ENCODE measurements at places on chromosomes 6 and 20.
A peak's percentile ranks its signal among the peaks of the same experiment; 100 is the strongest.

GRCh38 chr6:162572240-162572639 lies 155.3 kb downstream of the PRKN start:
- no peak for DNase-seq

GRCh38 chr20:36116807-36117441 lies 37.6 kb upstream of the EPB41L1 start:
- DNase-seq, result no peak

- DNase-seq, result no peak
Observed at GRCh38 chr20:36309643-36310042, 3.5 kb downstream of the DLGAP4 start.

DNA sequence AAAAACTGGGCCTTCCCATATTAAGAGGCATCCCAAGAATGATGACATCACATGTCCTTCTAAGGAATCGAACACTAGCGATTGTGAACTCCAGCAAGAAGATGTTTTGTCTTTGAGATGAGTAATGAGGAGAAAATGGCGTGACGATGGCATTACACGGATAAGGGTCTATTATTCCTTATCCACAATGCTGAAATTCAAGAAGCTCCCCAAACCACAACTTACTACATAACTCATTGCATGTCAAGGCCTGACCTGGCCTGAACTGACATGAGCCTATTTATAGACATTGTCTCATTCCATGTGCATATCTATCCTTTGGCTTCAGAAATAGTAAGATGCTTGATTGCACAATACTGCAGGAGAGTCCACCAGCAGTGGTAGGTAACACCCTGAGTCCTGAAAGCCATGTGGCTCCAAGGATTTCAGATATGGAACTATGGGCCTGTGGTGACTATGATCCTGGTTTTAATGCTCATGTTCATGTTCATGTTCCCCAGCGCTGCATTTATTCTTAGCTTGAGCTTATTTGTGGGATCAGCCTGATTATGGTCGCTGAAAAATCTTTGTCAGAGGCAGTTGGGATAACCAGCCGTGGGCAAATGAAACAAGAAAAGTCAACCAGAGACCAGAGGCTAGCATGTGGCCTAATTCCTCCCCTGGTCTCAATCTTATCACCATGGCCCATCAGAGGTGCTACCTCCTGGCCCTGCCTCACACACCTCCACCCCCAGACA lies 183.2 kb upstream of the JARID2 start:
- DNase-seq, result peak; percentile 54

DNA sequence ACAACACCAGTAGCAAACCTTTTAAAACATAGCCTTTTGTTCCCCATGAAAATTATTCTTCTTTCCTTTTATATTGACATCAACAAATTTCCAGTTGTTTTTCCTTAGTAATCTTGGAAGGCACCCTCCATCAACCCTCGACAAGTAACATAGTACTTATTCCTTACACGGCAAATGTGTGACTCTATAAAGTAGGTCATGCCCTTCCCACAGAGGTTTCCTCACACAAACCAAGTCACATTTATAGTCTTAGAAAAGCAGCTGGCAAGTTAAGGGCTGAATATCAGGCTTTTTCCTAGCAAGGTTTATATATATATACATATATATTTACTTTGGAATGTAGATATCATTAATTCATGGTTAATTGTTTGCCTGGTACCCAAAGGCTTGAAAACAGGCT lies 371.5 kb downstream of the SYNE1 start:
- DNase-seq, result no peak

GRCh38 chr6:43742285-43742684 lies 27.7 kb upstream of the VEGFA start:
- DNase-seq, result no peak

DNA sequence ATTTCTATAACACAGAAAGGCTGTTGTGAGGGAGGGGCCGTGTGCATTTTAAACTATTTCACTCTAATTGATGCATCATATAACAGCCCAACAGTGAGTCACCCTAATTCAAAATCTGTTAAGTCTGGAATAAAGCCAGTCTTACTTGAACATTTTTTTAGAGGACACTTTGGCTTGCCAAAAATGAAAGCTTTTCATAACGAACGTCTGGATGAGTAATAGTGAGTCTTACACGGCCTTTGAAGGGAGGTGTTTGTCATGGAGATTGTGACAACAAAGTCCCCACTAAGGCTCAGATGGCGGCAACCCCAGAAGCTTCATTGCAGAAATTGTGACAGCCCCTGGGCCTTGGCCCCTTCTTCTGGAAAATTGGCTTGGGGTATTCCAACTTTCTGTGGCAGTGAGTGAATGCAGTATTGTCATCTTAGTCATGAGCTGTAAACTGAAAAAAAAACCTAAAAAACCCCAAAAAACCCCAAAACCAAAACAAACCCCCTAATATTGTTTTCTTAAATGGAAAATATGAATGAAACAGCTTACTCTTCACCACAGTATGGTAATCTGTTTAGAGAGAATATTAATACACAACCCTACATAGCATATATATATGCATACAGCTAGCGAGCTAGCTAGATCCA lies 92.6 kb upstream of the CLDN20 start:
- DNase-seq, result peak; percentile 96

DNA sequence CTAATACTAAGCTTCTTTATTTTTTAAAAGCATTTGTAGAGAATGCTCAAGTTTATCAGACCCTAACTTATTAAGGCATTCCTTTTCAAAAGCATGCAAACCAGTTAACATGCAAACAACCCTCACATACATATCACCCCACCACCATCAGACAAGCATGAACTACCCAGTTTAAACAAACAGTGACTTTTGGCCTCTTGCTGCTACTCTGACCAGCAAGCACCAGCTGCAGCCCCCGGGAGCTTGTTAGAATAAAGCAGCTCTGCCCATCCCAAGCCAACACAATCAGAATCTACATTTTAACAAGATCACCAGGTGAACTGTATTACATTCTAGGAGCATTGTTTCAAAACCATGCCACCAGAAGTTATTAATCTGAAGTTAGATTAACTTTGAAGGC lies 5.9 kb upstream of the NUP153 start:
- no peak for DNase-seq

DNA sequence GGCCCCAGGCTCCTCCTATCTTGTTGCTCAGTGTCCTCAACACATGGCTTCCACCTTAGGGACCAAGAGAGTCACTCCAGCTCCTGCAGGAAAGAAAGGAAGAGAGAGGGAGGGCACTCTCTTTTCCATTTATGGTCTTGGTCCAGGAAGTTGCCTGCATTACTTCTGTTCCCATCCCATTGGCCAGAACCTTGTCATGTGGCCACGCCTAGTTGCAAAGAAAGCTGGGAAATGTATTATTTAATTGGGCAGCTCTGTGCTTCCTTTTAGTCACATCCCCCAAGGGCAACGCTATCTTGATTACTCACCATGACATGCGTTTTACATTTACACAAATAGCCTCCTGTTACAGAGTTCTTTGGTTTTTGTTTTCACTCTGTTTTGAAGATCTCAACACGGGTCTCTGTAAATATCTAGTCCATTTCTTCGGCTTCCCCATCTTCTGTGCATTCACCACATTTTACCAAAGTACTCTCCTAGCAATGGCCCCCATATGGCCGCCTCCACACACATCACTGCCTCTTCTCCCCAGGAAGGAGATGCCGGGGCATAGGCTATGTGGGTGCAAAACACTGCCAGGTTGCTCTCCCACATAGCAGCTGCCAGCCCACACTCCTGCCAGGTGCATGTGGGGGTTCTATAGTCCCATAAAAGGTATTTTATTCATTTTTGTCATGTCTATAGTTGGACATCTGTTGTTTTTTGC lies 35.7 kb upstream of the ZMYND8 start:
- DNase-seq, result no peak

GRCh38 chr20:59575653-59576052 lies 28.7 kb upstream of the PHACTR3 start:
- DNase-seq, result no peak

DNA sequence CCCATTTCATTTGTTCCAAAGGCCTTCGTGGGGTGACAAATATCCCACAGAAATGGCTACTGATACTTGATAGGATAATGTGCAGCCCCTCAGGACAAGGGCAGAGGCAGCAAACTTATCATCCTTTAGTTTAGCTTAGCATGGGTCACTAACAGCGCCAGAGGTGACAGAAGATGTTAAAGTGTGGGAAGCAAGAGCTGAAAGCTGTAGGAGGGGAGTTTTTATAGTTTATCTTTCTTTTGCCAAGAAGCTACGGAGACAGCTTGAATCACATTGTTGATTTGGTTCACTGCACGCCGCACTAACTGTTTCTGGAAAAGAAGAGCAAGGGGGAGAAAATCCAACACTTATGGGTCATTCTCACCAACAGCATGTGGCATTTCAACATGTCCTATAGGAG lies 773.9 kb upstream of the MMS22L start:
- DNase-seq, result no peak

- peak; percentile 55 for DNase-seq
Observed at GRCh38 chr20:21099751-21100577, 6.2 kb downstream of the LINC00237 start.

DNA sequence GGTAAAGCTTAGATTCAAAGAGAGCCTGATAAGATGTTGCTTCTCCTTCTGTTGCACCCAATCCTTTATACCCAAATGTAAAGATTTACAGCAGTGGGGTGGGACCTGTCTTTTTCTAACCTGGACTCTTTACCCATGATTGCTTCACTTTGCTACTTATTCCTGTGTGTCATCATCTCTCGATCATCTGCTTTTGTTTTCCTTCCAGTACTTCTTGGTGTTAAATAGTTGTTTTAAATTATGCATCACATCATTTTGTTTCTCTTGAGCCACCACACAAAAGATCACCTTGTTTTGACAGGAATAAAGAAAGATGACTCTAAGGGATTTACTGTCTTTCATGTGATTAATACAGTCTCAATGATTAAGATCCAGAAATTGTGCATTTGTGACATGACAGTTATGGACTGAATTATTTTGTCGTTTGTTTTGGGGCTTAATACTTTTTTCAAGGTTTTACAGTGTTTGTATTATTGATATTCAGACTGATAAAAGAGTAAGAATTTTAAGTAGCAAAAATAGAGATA lies 123.1 kb downstream of the CDKAL1 start:
- DNase-seq, result no peak

GRCh38 chr20:20211274-20211987 lies 156.5 kb upstream of the INSM1 start:
- DNase-seq, result peak; percentile 27

DNA sequence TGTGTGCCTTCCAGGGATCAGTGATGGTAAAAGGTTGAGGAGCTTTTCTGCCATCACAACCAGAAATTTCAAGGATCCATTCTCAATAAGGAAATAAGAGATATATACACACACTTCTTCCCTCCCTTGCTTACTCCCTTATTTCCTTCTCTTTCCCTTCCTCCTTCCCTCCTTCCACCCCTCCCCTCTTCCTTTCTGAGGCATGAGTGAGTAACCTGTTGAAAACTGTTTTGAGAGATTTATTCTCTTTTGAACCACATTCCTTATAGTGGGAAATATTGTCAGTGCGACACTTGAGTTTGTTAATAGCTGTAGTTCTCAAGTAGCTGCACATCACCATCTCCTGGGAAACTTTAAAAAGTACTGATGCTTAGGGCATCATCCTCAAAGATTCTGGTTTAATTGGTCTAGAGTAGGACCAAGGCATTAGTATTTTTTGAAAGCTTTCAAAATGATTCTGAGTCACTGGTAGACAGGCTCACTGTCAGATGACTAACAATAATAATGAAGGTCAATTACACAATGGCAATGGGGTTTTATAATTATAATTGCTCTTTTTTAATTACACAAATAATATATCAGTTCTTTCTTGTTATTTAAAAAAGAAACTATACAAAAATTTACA lies 109.9 kb downstream of the POPDC3 start:
- no peak for DNase-seq

- no peak for DNase-seq
Observed at GRCh38 chr20:846894-847278, 13.4 kb downstream of the FAM110A start.

- no peak for DNase-seq
Observed at GRCh38 chr6:89948876-89949275, 54.6 kb downstream of the GJA10 start.

DNA sequence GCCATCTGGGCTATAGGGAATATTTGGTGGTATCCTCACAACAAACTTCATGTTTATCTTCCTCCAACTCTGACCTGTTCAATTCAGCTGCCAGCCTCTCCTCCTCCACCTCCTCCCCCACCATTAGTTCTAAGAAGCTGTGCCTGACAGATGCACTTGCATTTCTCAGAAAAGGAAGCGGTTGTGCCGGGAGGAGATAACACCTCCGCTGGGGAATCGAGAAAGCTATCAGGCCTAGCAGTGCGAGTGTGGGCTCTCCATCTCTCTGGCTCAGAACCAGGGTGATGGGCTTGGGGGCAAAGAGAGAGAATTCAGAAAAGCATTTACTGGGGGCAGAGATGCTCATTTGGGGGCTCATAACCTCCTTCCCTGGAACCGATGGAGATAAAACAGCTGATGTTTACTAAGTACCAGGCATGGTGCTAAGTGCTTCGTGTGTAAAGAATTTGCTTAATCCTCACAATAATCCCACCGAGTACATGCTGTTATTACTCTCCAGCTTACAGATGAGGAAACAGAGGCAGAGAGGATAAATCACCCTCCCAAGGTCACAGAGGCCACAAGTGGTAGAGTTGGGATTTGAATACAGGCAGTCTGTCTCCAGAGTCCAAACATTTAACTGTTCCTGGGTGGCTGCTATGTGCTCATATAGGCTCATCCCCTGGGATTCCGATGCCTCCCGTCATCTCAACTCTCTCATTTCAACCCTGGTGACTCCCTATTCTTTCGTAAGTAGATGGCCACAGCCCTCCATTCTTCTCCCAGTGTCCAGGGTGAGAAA lies 38.3 kb downstream of the COX4I2 start:
- no peak for DNase-seq

GRCh38 chr20:1761116-1761515 lies 103.5 kb upstream of the SIRPG start:
- no peak for DNase-seq

DNA sequence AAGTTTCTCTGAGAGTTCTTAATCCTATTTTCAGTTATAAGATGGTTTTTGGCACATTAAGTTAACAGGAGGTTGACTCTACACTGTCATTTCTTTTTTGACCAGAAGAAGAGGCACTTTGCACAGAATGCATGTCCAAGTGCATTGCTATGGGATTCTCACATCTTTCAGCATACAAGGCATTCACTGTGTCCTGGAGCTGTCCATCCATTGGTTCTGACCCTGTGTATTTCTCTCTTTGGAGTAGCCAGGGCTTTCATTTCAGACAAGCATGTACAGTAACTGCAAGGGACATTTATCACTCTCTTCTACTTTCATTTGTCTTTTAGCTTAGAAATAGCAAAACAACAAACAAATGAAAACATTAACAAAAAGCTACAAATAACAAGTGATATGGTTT lies 275.1 kb upstream of the IMPG1 start:
- DNase-seq, result no peak

DNA sequence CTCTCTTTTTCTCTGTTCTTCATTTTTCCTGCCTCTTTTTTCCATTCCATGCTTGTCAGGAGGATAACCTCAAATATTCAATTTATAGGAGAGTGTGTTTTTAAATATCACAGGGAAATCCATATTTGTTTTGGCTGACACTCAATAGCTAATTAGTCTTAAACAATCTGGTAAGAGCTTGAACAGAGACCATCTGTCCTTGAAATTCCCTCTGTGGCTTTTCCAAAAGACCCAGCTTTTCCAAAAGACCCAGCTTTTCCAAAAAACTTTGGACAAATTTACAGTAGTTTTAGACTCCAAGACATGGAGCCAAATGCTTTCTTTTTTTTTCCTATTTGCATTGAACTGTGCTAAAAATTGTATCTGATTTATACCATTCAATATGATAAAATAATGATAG lies 127.4 kb upstream of the FAM83B start:
- DNase-seq, result peak; percentile 92

All from NCI-H1694 treated with DMSO at 0.1 percent for 48 hours (cell line).